ENCODE measurements at places on chromosomes 2 and 18.

GRCh38 chr2:760001-760400 lies 82.8 kb upstream of the TMEM18 start:
- no peak overlapping the region for H3K27ac ChIP-seq
- peaks cover 6% of the 10 kb centered on the region for H3K4me1 ChIP-seq
- peaks cover 13% of the 10 kb centered on the region for H3K27me3 ChIP-seq
- DNase-seq: no peak

GRCh38 chr2:219593154-219593553 lies 4.5 kb upstream of the STK11IP start:
- no peak for DNase-seq
- no peak overlapping the region for H3K27ac ChIP-seq
- peaks cover 3% of the 10 kb centered on the region for H3K27me3 ChIP-seq

GRCh38 chr2:65532937-65533336 lies 100.5 kb upstream of the SPRED2 start:
- peaks cover 2% of the 10 kb centered on the region for H3K4me1 ChIP-seq
- no peak overlapping the region for H3K27ac ChIP-seq
- no peaks in the 10 kb centered on the region for H3K36me3 ChIP-seq
- H3K4me3 ChIP-seq: no peak overlapping the region

DNA sequence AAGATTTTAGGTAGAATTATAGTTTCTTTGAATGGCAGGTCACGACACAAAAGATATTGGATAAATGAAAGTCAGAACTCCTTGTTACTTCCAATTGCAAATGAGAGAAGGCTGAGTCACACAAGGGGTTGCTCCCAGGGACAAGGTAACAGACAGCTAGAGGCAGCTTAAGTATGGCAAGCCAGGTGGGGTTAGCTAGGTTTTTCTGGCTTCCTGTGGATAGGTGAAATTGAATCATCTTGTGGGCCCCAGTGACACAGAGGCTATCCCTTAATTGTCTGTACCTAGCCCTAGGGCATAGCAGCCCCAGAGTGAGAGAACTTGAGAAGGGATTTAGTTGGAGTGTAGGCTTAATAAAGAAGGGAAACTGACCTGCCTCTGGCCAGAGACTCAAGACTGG lies 407.7 kb upstream of the SLC8A1 start:
- H3K27ac ChIP-seq: no peak overlapping the region
- H3K27me3 ChIP-seq: no peaks in the 10 kb centered on the region
- H3K36me3 ChIP-seq: no peaks in the 10 kb centered on the region
- DNase-seq: no peak

GRCh38 chr2:157363612-157364101 lies 38.0 kb upstream of the ERMN start:
- H3K27me3 ChIP-seq: no peaks in the 10 kb centered on the region
- H3K36me3 ChIP-seq: peaks cover 61% of the 10 kb centered on the region
- no peak overlapping the region for H3K4me3 ChIP-seq

- H3K4me1 ChIP-seq: peaks cover 4% of the 10 kb centered on the region
- H3K36me3 ChIP-seq: peaks cover 3% of the 10 kb centered on the region
- H3K27me3 ChIP-seq: peaks cover 84% of the 10 kb centered on the region
- H3K4me3 ChIP-seq: peak overlapping the region; percentile 63
Observed at GRCh38 chr18:58862851-58863538, 1.7 kb upstream of the ZNF532 start.

DNA sequence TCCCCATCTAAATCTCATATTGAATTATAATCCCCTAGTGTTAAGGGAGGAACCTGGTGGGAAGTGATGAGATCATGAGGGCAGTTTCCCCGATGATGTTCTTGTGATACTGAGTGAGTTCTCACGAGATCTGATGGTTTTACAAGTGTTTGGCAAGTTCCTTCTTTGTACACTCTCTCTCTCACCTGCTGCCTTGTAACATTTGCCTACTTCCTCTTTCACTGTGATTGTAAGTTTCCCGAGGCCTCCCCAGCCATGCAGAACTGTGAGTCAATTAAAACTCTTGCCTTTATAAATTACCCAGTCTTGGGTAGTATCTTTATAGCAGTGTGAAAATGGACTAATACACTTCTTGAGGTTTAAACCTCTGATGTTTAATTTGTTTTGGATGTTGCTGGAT lies 177.5 kb downstream of the CD8B2 start:
- no peak for DNase-seq
- peaks cover 5% of the 10 kb centered on the region for H3K27me3 ChIP-seq
- H3K27ac ChIP-seq: no peak overlapping the region
- no peaks in the 10 kb centered on the region for H3K36me3 ChIP-seq
- H3K4me3 ChIP-seq: no peak overlapping the region

DNA sequence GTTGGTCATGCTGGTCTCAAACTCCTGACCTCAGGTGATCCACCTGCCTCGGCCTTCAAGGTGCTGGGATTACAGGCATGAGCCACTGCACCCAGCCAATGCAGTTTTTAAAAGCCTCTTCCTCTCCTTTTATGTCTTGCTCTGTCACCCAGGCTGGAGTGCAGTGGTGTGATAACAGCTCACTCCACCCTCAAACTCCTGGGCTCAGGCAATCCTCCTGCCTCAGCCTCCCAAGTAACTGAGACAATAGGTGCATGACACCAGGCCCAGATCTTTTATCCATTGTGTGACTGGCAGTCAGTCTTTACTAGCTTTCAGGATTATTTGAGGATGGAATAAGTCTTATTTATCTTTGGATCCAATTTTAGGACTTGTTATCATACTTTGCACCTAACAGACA lies 13.2 kb downstream of the KCTD18 start:
- peaks cover 2% of the 10 kb centered on the region for H3K4me1 ChIP-seq
- no peak overlapping the region for H3K4me3 ChIP-seq
- peaks cover 13% of the 10 kb centered on the region for H3K36me3 ChIP-seq

DNA sequence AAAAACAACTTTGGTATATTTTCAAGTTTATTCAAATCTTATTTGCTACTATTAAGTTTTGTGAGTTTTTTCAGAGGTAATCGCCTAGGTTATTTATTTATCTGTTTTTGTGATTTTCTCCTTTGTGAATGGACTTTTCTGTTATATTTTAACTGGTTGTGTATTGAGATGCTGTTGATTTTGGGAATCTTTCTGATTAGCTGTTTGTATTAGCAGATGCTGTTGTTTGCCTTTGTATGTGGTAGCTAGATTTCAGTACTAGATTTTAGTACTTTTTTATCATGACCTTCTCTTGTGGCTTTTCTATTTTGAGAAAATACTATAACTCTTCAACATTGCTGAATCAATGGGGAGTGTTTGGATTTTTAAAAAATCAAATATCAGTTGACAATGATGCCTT lies 42.4 kb downstream of the TSHZ1 start:
- H3K36me3 ChIP-seq: peaks cover 8% of the 10 kb centered on the region
- H3K4me3 ChIP-seq: no peak overlapping the region
- peaks cover 42% of the 10 kb centered on the region for H3K4me1 ChIP-seq

DNA sequence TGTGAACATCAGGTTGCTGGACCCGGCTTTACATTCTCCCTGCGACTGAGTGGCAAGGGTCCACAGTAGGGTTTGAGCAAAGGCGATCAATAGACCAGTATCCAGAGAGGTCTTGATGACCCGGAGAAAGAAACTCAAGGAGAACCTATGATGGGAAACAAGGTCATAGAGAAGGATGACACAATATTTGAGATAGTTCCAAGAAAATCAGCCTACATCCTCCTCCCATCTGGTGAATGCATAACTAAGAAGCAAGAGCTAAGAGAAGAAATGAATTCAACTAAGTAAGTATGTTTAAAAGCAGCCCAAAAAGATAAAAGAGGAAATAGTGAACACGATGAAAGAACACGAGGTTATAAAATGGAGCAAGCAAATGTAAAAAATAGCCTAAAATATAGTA lies 166.3 kb downstream of the CD8B2 start:
- H3K4me3 ChIP-seq: no peak overlapping the region
- no peak overlapping the region for H3K27ac ChIP-seq
- H3K27me3 ChIP-seq: peaks cover 8% of the 10 kb centered on the region

All from activated naive CD8-positive, alpha-beta T cell treated with anti-CD3 and anti-CD28 coated beads for 36 hours (primary cell).